ENCODE measurements at places on chromosomes 16 and 17.

DNA sequence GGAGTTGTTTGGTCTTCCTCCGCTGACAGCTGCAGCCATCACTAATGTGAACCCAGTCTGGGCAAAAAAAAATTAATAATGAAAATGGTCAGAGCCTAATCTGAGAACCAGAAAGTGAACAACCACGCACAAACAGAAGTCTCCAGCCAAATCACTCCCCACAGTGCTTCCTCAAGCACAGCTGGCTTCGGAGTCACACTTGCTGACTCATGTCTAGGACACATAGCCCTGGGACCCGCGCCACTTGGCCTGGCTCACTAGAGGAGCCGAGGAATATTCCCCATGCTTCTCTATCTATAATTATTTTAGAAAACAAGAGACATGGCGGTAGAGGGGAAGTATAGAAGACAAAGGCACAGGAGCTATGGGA is 109.1 kb downstream of the ZFHX3 start:
- DNase-seq = no peak

DNA sequence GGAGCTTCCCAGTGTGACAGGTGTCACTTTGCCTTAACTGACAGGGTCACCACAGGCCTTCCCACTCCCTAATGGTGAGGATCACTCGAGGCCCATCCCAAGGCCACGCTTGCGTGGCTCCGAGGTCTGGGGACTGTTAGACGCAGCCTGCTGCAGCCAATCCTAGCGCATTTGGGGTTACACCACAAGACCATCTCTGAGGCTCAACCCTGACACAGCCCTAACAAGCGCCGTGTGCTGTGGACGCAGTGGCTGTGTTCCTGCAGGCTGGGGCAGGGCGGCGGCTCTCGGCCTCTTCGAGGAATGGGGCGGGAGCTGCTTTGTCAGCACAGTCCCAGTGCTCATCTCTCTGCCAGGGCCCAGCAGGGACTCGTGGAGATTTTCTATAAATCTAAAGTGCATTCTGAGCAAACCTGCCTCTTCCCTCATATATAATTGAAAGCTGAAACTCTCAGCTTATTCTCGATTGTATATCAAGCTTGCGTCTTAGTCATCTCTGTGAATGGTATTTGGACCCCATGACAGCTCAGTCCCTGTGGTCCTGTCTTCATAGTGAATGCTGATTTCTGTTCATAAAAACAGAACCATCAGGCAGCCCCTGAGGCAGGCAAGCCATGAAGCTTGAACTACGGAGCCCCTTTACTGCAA is 65.8 kb upstream of the CHMP6 start:
- DNase-seq = no peak

- no peak for DNase-seq
These were observed 49.8 kb downstream of the IRF8 start for GRCh38 chr16:85948616-85949265.

DNA sequence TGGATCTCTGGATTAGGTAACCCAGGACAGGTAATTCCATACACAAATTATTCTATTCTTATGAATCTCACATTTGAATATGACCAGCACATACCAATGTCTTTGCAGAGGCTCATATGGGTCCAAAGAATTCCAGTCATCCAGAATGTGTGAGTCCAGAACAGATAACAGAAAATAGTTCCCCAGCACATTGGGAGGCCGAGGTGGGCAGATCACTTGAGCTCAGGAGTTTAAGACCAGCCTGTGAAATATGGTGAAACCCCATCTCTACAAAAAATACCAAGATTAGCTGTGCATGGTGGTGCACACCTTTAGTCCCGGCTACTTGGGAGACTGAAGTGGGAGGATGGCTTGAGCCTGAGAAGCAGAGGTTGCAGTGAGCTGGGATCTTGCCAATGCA is 26.9 kb downstream of the HYDIN start:
- DNase-seq = no peak

GRCh38 chr16:85476389-85476788 is 136.7 kb upstream of the GSE1 start:
- DNase-seq = no peak

DNA sequence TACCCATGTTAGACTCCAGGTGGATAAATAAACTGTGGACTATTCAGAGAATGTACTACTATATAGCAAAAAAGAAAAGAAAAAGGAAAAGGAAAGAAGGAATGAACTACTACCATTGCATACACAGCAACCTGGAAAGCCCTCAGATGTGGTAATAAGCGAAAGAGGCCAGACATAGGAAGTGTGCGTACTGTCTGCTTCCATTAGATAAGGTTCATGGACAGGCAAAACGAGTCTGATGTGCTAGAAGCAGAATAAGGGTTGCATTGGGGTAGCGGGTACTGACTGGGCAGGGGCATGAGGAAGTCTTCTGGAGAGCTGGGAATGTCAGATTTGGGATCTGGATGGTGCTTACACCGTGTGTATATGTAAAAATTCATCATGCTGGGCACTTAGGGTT is 21.8 kb downstream of the CLEC16A start:
- DNase-seq = no peak

GRCh38 chr16:55462241-55462640 is 16.8 kb upstream of the MMP2 start:
- DNase-seq = no peak

- no peak for DNase-seq
These were observed 150.0 kb downstream of the SDK2 start for GRCh38 chr17:73493956-73494926.

- no peak for DNase-seq
These were observed 98.8 kb downstream of the SYCE1L start for GRCh38 chr16:77297996-77298395.

GRCh38 chr17:11705111-11705510 is 106.8 kb downstream of the DNAH9 start:
- DNase-seq = no peak

- DNase-seq = no peak
These were observed 197.0 kb downstream of the MAF start for GRCh38 chr16:79403534-79403933.

DNA sequence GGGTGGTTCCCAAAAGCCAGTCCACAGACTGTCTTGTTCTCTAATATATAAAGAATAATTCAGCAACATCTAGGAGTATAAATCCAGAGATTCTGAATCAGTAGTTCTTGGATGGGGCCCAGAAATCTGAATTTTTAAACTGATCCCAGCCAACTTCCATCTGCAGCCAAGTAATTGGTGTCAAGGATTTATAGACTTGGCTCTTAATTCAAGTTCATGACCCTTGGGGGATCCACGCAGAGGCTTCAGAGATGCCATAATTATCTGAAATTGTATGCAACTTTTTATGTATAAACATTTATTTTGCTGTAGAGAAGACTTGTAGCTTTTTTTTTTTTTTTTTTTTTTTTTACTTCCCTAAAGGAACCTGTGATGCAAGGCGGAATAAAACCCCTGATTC is 60.6 kb downstream of the HLF start:
- DNase-seq = no peak

DNA sequence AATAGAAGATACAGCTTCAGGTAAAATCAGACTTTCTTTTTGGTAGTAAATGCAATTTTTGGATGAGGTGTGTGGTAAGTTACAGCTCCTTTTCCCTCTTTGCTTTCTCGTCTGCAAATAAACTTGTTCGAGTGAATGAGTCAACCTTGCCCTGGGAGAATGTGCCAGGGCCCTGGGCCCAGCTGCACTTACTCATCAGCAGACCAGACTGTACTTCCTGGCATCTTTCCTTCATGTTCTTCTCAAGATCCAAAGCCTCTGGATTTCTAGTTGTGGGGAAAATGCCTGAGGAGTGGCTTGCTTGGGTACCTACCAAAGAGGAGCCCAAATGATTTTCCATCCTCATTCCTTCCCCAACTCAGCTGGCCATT is 5.4 kb upstream of the G6PC1 start:
- DNase-seq = no peak

DNA sequence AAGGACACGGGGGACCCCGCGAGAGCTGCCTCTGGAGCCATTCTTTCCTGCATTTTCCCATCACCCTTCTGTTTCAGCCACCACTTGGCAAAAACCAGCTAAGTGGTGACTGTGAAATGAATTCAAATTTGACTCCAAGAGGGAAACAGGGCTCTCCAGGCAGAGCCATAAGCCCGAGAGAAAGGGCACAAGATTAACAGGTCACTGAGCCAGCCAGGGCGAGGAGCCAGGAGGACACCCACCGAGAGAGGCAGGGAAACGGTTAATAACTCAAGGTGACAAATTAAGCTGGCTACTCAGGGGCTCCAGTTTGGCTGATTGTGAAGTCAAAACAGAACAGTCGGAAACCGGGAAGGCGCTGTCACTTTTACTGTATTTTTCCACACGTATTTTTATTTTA is 67.8 kb upstream of the SOX9 start:
- DNase-seq = no peak

DNA sequence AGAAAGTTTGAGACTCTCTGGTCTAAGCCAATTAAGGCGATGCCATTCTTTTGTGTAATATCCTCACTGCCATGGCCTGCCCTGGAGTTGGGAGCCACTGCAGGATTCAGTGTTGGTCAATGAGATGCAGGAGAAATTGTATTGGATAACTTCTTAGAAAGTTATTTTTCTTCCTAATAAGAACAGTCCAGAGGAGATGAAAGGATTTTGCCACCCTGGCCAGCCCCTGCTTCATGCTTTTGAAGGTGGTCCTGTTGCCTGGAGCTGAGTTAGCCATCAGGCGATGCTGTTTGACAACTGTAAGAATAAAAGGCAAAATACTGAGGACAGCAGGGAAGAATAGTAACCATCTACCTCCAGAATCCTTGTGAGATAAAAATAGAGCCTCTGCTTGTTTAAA is 35.4 kb upstream of the CNTNAP4 start:
- DNase-seq = no peak

DNA sequence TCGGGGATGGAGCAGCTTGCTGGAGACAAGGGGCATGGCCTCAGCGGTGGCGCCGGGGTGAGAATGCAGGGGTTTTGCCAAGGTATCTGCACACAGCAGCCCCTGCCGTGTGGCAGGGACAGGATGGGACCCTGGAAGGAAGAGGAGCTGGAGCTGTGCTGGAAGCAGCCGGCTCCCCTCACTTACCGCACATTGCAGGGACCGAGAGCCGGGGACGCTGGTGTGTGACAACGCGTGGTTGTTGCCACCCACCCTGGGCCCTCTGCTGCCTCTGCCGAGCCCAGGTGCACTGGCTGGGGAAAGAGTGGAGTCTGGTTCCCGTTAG is 3.0 kb downstream of the NUBP2 start:
- DNase-seq = no peak

DNA sequence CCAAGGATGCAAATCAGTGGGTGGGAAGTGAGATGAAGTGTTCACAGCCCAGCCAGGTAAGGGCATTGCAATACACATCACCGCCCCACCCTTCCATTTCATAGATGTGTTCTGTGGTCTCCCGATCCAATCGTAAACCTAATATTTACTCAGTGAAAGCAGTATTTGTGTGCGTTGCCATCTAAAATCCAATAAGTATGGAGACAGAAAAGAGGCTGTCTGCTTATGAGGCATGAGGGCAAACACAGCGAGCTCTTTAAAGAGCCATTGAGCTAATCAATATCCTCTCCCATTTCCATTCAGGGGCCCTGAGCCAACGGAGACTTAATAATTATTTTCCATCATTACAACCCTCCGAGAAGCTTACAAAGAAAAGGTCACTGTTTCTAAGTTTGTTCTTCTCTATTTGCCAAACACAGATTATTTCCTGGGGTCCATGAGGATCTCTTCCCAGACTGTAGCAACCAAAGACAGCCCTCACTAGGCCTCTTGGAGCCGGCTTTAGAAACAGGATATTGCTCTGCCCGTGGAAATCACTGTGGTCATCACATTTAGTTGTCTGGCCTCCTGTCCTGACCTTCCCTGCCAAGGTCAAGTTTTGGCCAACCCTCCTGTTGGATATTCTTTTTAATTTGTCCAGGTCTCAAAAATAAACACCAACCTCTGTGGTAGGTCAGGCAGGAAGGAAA is 120.1 kb downstream of the SLC39A11 start:
- DNase-seq = no peak

GRCh38 chr17:6110592-6110991 is 40.4 kb downstream of the WSCD1 start:
- DNase-seq = no peak

GRCh38 chr17:5809580-5810188 is 225.4 kb upstream of the NLRP1 start:
- no peak for DNase-seq

GRCh38 chr17:53227111-53227510 is 595.6 kb upstream of the KIF2B start:
- no peak for DNase-seq

GRCh38 chr17:71905376-71906031 is 215.3 kb upstream of the SOX9 start:
- no peak for DNase-seq

- no peak for DNase-seq
These were observed 349.6 kb downstream of the KIF2B start for GRCh38 chr17:54172096-54172984.

- DNase-seq = no peak
These were observed 2.1 kb downstream of the STARD3 start for GRCh38 chr17:39639043-39639442.

All from bone marrow (tissue), 2 donors.